HFF-Myc (cell line): ENCODE measurements at places on chromosomes 11 and 22.

GRCh38 chr11:17751558-17751957 lies 17.0 kb downstream of the KCNC1 start:
- DNase-seq, result no peak

DNA sequence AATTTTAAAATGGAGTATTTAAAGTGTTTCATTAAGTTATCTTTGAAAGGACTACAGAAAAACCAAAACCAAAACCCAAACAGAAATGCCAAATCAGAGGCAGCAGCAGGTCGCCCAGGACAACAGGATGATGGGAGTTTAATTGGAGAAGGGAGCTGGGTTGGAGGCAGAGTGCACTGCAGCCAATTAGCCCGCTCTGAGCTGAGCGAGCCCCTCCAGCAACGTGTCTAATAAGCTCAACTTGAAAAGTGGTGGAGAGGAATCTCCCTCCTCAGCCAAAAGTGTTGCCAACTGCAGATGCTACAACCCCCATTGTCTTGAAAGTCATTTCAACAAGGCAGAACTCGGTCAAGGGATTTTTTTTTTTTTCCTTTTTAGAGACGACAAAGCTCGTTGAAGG lies 323.9 kb downstream of the CADM1 start:
- no peak for DNase-seq

DNA sequence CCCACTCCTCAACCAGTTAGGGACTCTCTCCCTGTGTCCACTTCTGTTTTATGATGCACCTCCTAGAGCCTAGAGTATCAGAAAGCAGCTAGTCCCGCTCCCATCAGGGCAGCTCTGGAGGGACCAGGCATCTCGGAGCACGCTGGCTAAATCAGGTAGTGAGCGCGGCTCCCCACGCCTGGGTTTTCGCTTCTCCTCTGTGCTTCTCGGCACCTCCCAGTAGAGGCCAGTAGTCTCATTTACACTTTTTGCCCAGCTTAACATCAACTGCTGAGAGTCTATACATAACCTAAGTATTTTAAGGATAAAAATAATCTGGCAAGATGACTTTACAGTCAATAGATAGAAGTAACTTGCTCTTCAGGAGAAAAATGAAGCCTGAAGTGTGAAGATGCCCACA lies 473.8 kb downstream of the OPCML start:
- no peak for DNase-seq

DNA sequence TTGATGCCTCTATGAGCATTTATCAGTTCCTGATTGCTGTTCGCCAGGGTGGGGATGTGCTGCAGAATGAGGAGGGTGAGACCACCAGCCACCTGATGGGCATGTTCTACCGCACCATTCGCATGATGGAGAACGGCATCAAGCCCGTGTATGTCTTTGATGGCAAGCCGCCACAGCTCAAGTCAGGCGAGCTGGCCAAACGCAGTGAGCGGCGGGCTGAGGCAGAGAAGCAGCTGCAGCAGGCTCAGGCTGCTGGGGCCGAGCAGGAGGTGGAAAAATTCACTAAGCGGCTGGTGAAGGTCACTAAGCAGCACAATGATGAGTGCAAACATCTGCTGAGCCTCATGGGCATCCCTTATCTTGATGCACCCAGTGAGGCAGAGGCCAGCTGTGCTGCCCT lies 2.7 kb downstream of the FEN1 start:
- no peak for DNase-seq

GRCh38 chr11:1744137-1744886 lies 6.1 kb downstream of the IFITM10 start:
- DNase-seq, result no peak

- DNase-seq, result no peak
Measured at GRCh38 chr11:9738116-9738515, 74.2 kb downstream of the SWAP70 start.

- no peak for DNase-seq
Measured at GRCh38 chr22:33400891-33401290, 342.7 kb upstream of the SYN3 start.
